ENCODE measurements at places on chromosomes 11 and 22. TPM values are rescaled to one million over a fixed set of nuclear protein-coding genes. Genes with fewer than 3 reads are reported as not detected.

Gene TMEM45B
- 3.3 TPM for total RNA-seq

GRCh38 chr11:70031631-70032469 lies 46.3 kb upstream of the ANO1 start:
- H3K27ac ChIP-seq = no peak overlapping the region
- peaks cover 3% of the 10 kb centered on the region for H3K27me3 ChIP-seq
- no peaks in the 10 kb centered on the region for H3K4me1 ChIP-seq
- H3K4me3 ChIP-seq = no peak overlapping the region

Gene RAB38
- total RNA-seq = not detected

Gene BTBD10
- total RNA-seq = 16.3 TPM

GRCh38 chr11:19614370-19614940 lies 98.2 kb upstream of the NAV2 start:
- no peaks in the 10 kb centered on the region for H3K27me3 ChIP-seq
- no peaks in the 10 kb centered on the region for H3K4me1 ChIP-seq
- DNase-seq = no peak
- H3K4me3 ChIP-seq = no peak overlapping the region
- H3K36me3 ChIP-seq = no peaks in the 10 kb centered on the region

Data from naive thymus-derived CD4-positive, alpha-beta T cell (primary cell).